ENCODE measurements at places on chromosomes 12 and 14.

DNA sequence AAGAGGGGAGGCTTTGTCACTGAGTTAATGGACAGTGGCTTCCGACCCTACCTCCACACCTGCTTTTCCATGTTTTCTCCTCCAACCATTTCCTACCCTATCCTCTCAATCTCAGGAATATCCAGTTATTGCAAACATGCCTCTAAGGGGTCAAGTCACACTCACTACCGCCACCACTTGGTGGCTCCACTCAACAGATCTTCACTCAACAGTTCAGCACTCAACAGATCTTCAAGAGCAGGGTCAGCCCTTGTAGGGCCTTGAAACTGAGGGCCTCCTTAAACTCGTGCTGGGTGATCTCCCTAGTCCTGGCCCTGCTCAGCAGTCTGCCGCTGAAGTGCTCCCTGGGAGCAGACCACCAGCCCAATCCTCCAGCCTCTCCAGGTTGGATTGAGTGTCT lies 14.2 kb downstream of the ZNF641 start:
- DNase-seq = no peak

GRCh38 chr12:22037947-22038346 lies 8.1 kb upstream of the CMAS start:
- no peak for DNase-seq

- no peak for DNase-seq
Measured at GRCh38 chr12:125131958-125132357, 66.7 kb downstream of the AACS start.

GRCh38 chr14:59334253-59334652 lies 130.9 kb downstream of the GPR135 start:
- DNase-seq = no peak

DNA sequence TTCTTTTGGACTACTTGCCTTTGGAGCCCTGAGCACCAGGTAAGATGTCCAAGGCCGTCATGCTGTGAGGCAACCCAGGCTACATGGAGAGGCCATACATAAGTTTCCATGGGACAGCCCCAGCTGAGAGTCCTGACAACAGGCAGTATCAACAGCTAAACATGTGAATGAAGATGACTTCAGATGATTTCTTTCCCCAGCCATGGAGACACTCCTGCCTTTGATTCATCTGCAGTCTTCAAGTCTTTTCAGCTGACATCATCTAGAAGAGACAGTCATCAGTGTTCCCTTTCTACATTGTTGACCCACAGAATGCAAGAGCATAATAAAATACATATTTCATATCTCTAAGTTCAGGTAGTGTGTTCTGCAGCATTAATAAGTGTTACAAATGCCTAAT lies 398.7 kb downstream of the BTG1 start:
- no peak for DNase-seq

- DNase-seq = no peak
Measured at GRCh38 chr14:74965486-74966153, 10.2 kb upstream of the PGF start.

- no peak for DNase-seq
Measured at GRCh38 chr12:95089462-95089861, 16.0 kb upstream of the NR2C1 start.

DNA sequence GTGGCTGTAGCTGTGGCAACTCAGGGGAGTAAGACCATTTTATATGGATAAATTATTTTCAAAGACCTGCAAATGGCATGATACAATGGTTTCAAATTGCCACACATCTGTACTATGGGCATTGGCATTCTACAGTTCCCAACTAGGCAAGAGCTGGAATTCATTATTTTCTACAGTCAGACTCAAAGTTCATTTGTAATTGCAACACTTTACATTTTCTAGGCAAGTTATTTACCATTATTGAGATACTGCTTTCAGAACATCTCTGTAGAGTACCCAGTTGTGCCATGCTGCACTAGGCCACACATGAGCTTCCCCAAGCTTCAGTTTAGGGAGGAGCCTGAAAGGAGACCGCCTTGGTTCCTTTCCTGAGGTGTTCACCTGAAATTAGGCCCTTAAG lies 8.0 kb upstream of the ATG14 start:
- no peak for DNase-seq

GRCh38 chr12:69331909-69332684 lies 16.1 kb upstream of the LYZ start:
- DNase-seq = no peak
